Activated CD4-positive, alpha-beta T cell treated with anti-CD3 and anti-CD28 coated beads for 48 hours (primary cell): ENCODE measurements at places on chromosomes 2 and 18.

DNA sequence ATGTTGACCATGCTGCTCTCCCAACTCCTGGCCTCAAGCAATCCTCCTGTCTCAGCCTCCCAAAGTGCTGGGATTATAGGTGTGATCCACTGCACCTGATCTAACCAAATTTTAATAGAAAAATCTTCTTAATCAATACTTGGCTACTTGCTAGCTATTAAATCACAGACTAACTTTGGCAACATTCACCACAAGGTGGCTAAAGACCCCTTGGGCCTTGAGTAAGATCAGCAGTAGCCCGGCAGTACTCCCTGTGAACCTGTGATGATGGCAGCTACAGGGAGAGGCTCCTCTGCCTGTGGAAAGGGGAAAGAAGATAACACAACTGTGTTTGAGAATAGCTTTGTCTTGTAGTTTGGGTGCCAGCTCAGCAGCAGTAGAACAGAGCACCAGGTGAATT is 102.9 kb downstream of the SLC39A10 start:
- no peak for DNase-seq

- DNase-seq = peak; percentile 30
Measured at GRCh38 chr2:200199576-200200263, 106.8 kb upstream of the SPATS2L start.

DNA sequence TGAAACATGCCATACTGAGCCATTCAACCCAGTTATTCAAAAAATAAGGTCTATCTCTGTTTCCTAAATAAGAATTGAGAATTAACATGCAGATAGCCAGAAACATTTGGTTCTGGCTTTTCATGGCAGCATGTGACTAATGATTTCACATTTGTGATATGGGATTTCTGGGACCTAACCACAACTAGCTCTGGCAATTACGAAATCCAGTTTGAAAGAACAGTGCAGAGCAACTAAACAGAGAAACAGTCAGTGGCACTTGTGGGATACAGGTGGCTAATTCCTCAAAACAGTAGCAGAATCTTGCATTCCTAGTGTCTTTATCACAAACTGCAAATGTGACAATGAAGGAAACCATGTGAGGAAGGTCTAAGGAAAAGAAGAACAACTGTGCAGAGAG is 637.8 kb upstream of the CHAC2 start:
- DNase-seq = no peak

DNA sequence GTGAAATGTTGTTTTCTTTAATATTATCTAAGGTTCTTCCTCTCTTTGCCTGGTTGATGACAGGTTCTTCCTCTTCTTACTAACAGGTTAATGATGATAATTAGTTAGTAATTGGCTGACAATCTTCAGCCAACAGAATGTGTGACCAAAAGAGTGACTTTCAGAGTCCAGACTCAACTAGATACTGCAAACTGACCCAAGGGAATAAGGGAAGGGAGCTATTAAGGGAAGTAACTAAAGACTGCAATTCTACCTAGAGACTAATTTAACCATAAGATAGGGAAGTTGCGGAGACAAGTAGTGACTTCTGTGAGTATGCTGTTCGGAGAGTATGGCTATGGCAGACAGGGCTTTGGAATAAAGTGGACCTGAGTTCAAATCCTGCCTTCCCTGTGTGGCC is 127.3 kb upstream of the TACR1 start:
- no peak for DNase-seq

DNA sequence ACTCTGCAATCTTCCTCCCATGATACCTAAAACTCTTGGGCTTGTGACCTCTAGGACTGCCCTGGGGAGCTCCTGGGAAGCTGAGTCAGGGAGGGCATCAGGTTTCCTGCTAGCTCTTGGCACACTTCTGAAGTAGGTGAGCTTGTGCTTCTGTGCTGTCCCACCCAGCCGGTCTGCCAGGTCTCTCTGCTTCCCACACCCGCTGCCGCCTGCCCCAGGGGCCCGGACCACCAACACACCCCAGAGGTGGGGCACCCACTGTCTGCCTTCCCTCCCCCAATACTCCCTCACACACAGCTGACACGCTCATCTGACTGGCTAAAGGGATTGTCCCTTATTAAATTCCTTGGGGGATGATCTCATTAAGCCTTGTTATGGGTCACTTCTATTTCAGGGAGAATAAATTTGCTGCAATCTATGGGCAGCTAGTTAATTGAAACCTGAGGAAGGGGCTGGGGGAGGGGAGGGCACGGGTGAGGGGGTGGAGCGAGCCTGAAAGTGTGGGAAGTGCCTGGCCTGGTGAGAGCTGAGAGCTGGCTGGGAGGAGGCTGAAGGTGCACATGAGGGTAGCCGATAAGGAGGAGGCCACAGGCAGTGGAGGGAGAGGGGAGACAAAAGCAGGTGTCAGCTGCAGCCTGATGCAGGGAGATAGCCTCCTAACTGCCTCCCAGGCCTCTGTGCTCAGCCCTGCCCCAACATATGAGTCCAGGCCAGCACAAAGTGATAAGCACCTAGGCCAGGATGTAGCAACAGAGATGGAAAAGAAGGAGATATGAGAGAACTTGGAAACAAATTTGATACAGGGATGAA is 48.8 kb downstream of the HAUS1 start:
- DNase-seq = no peak

DNA sequence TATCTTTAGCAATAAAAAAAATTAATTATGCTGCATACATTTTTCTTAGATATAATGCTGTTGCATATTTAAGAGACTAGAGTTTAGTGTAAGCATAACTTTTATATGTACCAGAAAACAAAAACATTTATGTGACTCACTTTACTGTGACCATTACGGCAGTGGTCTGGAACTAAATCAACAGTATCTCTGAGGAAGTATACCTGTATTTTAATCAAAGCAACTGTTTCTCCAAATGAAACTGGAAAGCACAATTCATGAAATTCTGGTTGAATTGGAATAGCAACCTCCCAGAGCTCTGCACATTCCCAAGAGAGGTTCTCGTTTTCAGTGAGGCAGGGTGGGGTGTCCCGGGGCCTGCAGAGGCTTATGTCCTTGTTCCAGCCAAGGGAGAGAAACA is 112.2 kb upstream of the TACR1 start:
- no peak for DNase-seq

DNA sequence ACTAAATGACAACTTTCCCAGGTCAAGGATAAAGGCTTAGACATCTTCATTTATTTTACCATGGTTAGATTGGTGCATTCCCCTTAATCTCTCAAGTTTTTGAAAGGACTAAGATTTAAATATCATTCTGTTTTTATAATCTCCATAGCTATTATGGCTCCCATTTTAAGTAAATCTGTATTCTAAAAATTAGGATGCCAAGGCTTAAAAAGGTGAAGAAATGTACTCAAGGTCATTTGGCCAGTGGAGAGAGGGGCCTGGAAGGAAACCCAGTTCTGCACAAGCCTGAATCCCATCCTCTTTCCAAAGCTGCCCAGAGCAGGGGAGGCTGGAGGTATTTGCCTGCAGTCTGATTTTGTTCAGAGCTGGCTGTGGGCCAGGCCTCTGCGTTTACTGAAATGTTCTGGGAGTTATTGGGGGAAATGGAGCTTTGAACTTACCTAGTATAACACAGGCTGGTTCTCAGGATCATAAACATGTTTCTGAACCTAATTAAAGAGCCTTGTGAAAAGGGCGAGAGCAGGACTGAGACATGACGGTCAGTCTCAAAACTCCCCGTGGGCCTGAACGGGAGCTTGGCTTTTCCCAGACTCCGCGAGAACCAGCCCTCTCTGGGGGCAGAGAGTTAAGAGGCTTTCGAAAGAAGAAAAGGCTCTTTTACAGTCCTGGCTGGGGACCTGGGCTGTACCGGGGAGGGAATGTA is 85.6 kb downstream of the DDX1 start:
- no peak for DNase-seq

GRCh38 chr2:186125156-186125555 is 360.9 kb upstream of the ZC3H15 start:
- DNase-seq = no peak

GRCh38 chr2:170530284-170530745 is 184.8 kb upstream of the SP5 start:
- no peak for DNase-seq

DNA sequence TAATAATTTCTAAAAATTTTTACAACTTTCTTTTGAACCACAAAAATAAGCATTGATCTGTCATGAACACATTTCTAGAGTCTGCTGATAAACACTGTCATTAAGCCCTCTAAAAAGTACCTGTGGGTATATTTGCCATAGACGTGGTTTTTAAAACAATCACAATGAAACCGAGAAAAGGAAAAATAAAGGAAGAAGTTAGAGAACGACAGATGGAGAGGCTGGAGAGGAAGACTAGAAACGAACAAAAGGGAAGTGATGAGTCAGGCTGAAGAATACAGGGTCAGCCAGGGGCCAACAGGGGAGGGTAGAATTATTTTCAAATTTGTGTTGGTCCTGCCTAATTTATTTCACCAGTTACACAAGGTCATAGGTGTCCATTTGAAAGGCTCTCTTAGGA is 62.0 kb downstream of the MYL12B start:
- DNase-seq = no peak

GRCh38 chr2:219616550-219616949 is 10.9 kb upstream of the SLC4A3 start:
- no peak for DNase-seq

DNA sequence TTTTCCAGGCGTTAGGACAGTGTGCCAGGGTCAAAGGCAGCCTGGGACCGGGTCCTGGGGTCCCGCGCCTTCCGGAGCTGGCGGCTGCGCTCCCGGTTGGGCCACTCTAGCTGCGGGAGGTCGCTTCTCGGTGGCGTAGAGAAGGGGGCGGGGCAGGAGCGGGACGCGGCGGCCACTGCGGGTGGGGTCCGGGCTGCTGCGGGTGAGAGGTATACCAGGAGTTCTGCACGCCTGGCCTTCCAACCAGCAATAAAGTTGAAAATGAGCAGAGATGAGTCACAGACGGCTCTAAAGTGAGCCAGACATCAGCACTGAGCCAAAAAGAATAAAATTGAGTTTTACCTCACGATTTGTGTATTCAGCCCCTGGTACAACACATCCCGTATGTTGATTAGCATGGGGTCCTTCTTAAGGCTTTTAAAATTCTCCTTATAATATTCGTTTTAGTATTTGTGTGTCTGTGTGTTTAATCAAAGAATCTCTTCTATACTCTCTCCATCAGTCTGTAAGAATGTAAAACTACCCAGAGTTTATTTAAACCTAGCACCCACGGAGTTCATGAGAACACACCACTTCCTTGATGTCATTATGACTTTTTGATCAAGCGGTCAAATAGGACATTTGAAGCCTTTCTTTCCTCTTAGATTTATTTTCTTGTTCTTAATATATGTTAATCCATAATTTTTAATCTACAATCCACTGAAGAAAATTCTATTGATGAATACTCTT is at the start of gene C1GALT1C1L:
Gene C1GALT1C1L (minus strand): TSS at position 108 of the 729 bp plus-strand sequence. CDS start 107 bp downstream, at position 1.
- DNase-seq = peak; percentile 55

GRCh38 chr2:67216103-67216502 is 181.0 kb upstream of the ETAA1 start:
- no peak for DNase-seq

GRCh38 chr2:14907014-14907612 is 274.6 kb downstream of the LRATD1 start:
- no peak for DNase-seq

DNA sequence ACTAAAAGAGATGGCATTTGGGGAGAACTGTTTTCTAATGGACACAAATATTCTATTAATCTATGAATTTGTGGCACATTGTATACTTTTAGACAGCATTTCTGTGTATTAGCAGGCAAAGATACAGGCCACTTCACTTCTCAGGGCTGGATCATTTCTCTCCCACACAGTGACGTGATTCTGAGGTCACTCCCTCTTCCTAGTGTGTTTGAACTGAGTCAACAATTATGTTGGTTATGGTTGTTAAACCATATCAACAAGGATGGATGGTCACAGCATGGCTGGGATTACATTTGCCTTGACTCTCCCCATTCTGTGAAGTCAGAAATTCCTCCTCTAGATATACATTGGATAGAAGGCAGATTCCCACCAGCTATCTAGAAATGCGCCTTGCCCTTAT is 11.6 kb downstream of the NOSTRIN start:
- DNase-seq = no peak

DNA sequence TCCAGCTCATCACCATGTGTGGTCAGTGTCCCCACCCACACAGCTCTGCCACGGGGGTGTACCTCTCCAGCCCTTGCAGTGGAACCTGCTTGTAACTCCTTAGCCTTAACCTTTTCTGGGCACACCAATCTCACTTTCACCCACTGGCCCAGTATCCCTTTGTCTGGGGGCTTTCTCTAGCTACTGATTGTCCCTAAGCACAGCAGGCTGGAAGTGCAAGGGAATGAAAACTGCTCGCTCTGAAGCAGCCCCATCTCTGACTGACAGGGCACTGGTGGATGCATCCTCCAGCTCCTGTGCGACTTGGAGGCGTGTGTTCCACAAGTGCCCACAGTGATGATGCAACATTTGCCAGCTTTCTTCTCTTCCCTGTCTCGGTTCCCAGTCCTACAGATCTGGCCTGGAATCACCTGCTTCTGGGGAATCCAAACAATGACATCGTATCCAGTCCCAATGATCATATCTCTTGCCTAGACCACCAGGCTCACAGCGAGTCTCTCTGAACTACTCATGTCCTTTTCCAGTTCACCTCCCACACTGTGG is 33.6 kb downstream of the SCTR start:
- DNase-seq = no peak

GRCh38 chr2:53476834-53477233 is 290.8 kb upstream of the CHAC2 start:
- no peak for DNase-seq

GRCh38 chr18:75158465-75159237 is 50.3 kb downstream of the PTGR3 start:
- no peak for DNase-seq

DNA sequence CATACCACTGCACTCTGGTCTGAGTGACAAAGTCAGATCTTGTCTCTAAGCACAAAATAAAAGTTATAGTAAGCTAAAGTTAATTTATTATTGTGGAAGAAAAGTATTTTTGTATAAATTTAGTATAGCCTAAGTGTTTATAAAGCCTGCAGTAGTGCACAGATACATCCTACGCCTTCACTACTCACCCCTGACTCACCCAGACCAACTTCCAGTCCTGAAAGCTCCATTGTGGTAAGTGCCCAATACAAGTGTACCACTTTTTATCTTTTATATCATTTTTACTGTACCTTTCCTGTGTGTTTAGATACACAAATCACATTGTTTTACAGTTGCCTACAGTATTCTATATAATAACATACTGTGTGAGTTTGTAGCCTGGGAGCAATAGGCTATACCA is 57.5 kb downstream of the UBE2E3 start:
- peak; percentile 25 for DNase-seq

- no peak for DNase-seq
Measured at GRCh38 chr2:196046123-196046917, 22.3 kb downstream of the DNAH7 start.

GRCh38 chr2:151669585-151670081 is 64.6 kb downstream of the NEB start:
- peak; percentile 25 for DNase-seq

DNA sequence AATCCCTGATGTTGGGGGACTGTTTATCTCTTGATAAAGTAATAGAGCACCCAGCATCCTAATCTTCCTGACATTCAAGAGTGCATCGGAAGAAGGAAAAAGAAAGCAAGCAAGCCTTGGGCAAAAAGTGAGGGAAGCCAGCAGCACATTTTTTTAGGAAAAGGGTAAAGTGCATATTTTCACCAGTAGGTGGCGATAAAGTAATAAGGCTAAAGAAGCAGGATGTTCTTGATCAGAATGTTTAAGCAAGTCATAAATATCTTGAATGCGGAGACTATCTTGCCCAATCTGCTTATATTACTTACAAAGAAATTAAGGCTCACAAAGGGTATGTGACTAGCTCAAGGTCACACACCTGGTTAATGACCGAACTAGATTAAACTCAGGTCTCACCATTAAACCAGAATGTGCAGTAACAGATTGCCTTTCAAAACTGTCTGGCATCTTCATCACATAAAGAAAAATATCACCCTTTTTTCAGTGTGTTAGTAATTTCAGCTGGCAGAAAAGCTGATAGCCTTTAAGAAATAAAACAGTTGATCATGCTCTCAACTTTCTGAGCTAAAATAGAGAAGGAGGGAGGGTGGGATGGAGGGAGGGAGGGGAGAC is 83.8 kb downstream of the VIT start:
- DNase-seq = no peak
